ENCODE measurements at places on chromosomes 6 and 20.

DNA sequence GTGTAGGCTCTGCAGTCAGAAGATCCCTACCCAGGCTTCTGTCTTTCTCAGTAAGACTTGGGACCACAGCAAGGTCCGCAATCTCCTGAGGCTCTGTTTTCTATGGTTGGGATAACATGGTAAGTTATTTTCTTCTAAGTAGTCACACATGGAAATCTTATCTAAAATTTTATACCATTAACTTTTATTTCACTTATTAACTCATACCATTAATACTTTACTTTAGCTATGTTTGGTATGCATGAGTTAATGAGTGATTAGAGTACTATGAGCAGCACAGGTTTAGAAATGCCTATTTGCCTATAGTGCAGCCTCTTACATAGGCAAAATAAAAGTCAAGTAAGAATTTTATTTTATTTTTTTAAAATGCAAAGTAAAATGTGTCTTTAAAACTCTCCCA is 27.2 kb downstream of the GINM1 start:
- no peak for DNase-seq

DNA sequence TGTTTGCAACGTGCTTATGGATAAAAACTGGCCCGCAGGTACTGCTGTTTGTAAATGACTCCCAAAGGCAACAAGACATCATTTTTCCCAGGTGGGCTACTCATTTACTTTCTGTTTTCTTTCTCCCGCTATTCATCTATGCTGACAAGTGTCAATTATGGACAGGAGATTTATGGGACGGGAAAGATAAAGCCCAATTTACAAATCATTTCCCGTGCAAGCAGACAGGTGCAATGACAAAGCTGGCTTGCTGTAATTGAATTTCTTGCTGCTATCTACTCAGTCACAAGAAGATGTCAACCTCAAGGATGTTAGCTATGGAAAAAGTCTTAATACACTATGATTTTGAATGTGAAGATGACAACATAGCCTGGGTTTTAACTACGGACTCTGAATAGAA is 125.5 kb downstream of the EPHA7 start:
- DNase-seq, result no peak

GRCh38 chr6:7769702-7770101 is 43.8 kb downstream of the BMP6 start:
- no peak for DNase-seq

GRCh38 chr6:38142178-38142902 is 322.8 kb downstream of the ZFAND3 start:
- no peak for DNase-seq

DNA sequence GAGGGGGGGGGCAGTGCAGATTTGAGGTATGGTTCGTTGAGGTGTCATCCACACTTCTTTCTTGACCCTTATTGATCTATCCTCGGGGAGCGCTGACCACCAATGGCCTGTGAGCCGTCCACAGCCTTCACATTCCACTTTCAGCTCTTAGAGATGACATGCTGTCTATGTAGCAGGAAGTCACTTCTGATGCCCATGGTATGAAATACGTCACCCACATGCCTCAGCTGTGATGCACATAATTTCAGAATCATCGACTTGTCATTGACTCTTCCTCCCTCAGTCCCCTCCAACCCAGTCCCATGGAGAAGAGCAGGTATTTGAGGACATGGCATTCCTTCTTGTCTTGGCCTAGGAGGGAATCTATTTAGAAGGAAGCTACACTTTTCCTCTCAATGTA is 4.7 kb upstream of the ADGRF5 start:
- DNase-seq, result no peak

- DNase-seq, result no peak
Measured at GRCh38 chr6:70954176-70954575, 2.7 kb downstream of the B3GAT2 start.

GRCh38 chr6:26103770-26104456 is 16.7 kb downstream of the HFE start:
- DNase-seq, result peak; percentile 98

DNA sequence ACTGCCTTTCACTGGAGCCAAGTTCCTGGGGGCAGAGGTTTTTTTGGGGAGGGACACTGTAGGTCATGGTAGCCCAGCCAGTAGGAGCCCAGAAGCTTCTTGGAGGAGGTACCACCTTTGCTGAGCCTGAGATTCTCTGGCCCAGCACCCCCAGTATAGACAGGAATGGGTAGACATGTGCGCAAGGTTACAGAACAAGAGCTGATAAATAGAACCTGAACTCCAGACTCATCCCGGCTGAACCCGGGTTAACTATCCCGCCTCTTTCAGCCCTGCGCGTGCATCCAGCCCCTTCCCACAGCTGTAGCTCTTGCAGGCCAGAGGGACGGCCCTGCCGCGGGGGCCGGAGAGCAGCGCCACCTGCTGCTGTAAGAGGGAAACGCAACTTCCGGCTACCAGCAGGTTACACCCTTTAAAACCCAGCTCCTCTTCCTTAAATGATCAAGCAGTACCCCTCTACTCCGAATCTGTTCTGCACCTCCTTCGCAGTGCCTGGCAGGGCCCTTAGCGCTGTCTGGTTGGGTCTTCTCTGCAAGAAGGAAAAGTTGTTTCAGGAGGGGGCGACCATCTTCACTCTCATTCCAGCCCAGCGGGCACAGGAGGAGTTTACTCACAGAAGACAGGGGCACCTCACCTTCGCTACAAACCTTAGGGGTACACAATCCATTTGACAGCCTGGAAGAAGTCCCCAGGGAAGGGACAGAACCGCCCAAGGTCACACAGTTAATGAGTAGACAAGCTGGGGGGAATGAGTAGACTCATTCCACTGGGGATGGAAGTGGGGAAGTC is 7.5 kb downstream of the SRXN1 start:
- DNase-seq, result peak; percentile 59

- DNase-seq, result no peak
Measured at GRCh38 chr20:44018259-44018941, 103.7 kb downstream of the TOX2 start.

DNA sequence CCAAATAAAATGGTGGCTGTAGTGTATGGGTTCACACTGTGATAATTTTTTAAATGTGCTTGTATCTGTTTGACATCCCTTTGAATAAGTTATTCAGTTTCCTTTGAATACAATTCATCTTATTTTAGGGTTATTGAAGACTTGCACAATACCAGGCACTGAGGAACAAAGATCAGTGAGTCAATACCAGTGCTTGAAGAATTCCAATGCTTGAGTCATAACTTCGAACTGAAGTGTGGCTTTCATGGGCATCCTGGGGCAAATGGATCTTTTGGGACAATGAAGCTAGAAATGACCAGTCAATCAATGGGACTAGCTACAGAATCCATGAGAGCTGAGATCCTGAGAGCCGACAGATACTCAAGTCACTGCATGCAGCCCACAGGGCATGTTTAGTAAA is 349.9 kb upstream of the FLRT3 start:
- DNase-seq, result no peak

DNA sequence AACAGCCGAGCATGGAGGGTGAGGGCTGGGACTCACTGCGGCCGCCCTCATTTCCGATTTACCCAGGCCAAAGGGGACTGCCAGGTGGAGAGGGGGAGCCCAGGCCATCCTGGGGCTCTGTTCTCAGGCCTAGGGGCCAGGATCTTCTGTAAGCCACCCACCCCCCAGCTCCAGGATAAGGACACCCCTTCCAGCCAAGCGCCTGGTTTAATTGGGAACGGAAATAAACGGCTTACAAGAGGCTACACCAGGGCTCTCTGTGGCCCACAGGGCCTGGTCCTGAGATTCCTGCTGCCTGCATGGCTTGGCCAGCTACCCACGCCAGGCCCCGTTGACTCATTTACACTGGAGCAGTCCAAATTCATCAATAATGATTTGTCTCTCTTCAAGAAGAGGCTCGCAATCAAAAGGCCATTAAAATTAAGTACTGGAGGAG is 68.1 kb upstream of the TOP1 start:
- DNase-seq, result no peak

DNA sequence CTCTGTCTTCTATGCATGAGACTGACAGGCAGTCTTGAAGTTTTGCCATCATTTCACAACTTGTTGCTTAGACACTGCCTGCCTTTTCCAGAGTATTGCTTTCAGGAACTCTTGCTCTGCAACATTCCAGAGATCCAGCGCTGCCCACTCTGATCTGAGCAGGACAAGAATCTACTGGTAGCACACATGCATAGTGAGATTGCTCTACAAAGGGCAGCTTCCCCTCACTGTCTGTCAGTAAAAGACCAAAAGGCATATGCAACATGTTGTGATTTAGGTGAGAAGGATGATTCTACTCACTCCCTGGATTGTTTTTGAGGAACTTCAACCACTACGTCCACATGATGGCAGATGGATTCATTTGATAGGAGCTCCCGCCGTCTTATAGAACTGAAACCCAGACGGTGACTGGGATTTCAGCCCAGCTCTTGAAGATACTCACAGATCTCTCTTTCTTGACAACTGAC is 259.1 kb downstream of the ARID1B start:
- peak; percentile 54 for DNase-seq

DNA sequence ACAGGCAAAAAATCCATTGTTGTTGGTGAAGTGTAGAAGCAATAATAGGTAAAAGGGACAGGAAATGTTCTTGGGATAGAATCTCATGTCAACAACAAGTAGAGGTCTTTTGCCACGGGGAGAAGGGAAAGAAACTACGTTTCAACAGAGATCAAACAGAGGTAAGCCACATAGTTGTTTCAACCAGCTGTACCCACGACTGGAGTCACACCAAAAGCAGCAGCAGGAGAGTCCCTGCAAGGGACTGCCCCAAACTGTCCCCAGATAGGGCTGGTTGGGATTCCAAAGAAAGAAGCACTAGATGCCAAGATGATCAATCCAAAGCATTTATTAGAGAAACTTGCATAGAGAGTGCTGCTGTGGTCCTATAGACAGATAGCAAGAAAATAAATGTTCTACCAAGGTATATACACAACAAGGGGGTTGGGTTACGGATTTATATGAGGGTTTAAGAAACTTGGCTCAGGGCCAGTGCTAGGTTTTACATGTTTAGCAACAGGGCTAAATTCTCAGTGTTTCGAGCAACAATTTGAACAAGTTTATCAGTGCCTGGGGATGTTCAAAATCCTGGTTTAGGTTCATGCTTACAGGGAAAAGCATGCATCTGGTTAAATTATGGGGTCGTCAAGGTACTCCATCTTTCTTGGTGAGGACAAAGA is 466.5 kb downstream of the MMUT start:
- DNase-seq, result no peak

- no peak for DNase-seq
Measured at GRCh38 chr6:115514656-115515055, 546.0 kb downstream of the FRK start.

GRCh38 chr6:52065621-52066020 is 21.8 kb downstream of the PKHD1 start:
- no peak for DNase-seq

DNA sequence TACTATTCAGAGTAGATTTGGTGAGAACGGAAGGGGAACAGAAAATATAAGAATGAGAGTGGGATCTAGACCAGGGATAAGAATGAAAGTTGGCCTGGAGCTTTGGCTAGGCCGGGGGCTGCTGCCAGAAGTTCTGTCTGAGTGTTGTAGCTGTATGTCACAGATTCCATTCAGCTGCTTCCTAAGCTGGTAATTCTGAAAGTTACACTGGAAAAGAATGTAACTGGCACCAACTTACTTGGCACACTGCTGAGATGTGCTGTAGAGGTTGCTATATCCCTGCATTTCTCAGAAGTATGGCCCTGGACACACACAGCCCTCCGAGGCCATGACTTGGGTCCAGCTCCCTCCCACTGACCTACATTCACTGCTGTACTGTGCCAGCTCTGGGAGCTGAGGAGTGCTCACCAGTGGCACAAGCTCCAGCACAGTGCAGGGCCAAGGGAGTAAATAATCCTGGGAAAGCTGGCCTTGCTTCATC is 25.8 kb upstream of the TMEM217 start:
- DNase-seq, result no peak

GRCh38 chr6:158174514-158174913 is 6.4 kb downstream of the GTF2H5 start:
- no peak for DNase-seq

GRCh38 chr20:12028771-12029170 is 111.1 kb downstream of the BTBD3 start:
- no peak for DNase-seq

GRCh38 chr6:1838604-1839213 is 229.0 kb downstream of the FOXC1 start:
- no peak for DNase-seq

DNA sequence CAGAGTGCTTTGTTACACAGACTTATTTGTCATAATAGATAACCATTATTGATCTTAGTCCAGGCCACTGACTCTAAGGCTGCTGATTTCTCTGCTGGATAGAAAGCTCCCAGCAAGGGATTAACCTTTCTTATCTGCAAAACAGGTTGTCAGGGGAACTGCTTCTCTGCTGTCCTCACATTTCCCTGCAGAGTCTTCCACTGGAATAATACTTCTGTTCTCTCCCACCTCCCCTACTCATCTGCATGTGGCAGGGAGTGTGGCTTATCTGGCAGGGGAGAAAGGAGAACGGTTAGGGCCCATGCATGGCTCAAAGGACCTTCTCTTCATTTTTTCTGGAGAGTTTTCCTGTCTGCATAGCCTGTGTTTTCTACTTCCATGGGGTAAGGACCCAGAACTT is 86.2 kb downstream of the LAMP5 start:
- no peak for DNase-seq

DNA sequence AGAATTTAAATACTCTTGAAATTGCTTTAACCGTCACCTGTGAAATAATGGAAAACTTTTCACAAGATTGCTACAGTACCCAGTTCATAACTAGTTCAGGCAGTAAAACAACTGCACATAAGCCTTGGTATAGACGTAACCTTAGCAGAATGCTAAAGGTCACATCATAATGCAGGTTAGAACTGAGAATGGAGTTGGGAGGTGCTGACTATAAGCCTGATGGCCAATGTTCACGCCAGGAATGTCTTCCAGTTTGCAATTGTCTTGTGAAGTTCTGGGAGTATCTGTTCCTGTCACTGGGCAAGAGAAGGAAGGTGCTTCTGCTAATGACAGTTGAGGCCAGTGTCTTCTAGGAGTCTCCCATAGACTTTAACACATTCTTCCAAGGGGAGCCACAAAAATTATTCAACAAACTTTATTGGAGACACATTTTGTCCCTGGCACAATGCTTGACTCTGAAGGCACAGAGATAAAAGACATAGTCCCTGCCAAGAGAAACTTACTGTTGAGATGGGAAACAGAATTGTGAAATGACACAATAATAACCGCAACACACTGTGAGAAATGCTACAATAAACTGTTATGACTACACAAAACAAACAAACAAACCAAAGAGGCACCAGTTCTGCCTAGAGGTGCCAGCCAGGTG is 24.6 kb upstream of the CEP162 start:
- DNase-seq, result no peak

GRCh38 chr20:34037767-34038166 is 44.1 kb downstream of the RALY start:
- DNase-seq, result no peak

GRCh38 chr6:36975231-36976006 is 10.6 kb downstream of the MTCH1 start:
- no peak for DNase-seq

Measured in MV-4-11 (cell line).